Peyer's patch (tissue), 4 donors: ENCODE measurements at places on chromosomes 5 and 9.

GRCh38 chr5:68534131-68534940 is 318.8 kb downstream of the PIK3R1 start:
- no peak overlapping the region for H3K27ac ChIP-seq
- no peak for DNase-seq
- no peaks in the 10 kb centered on the region for H3K36me3 ChIP-seq
- H3K4me3 ChIP-seq = no peak overlapping the region
- H3K4me1 ChIP-seq = no peaks in the 10 kb centered on the region
- no peaks in the 10 kb centered on the region for H3K27me3 ChIP-seq

DNA sequence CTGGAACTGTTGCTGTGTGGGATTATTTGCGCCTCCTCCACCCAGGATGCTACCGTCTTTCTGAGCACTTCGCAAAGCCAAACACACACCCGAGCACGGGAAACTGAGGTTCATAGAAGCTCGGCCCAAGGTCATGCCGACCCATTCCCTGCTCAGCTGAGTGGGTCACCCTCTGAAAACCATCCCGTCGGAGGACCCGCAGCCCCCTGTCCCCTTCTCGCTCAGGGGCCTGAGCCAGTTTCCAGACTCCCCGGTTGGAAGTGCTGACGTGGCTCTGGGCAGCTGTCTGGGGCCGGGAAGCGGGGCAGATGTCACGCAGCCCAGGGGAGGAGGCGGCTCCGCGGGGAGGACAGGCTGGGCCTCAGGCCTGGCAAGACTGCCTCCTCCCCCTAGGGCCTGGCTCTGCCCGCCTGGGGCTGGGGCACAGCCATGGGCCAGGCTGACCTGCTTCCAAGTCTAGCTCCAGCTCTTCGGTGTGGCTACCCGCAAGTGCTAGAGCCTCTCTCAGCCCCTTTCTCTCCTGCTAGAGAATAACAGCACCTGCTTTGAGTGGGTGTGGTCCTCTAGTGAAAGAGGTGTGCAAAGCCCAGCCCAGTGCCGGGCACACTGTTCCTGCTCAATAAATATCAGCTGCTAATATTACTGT is 9.9 kb upstream of the CXXC5 start:
- peaks cover 19% of the 10 kb centered on the region for H3K4me1 ChIP-seq
- H3K36me3 ChIP-seq = no peaks in the 10 kb centered on the region
- peak overlapping the region; percentile 89 for H3K27ac ChIP-seq

DNA sequence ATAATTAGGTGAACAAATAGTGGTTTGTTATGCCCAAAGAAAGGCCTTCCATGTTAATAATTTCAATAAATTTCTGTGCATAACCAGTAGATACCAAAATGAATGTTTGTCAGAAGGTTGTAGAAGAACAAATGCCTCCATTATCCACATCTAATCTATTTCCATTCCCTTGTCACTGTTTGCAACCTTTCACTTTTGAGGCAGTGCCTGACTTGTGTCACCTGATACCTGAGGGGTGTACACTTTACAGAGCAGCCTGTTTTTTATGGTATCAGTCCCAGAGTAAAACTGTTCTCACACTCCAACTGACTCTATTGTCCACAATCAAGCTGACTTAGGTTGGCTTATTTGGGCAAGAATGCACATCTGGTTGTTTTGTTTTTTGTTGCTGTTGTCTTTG is 40.1 kb downstream of the FREM1 start:
- no peaks in the 10 kb centered on the region for H3K36me3 ChIP-seq
- H3K27me3 ChIP-seq = no peaks in the 10 kb centered on the region
- no peak overlapping the region for H3K27ac ChIP-seq
- no peaks in the 10 kb centered on the region for H3K4me1 ChIP-seq

- no peak overlapping the region for H3K4me3 ChIP-seq
- H3K36me3 ChIP-seq = no peaks in the 10 kb centered on the region
These were observed 141.0 kb upstream of the PPP1R26 start for GRCh38 chr9:135338546-135338945.

GRCh38 chr5:145350513-145350912 is 484.6 kb downstream of the PRELID2 start:
- H3K27ac ChIP-seq = no peak overlapping the region
- no peaks in the 10 kb centered on the region for H3K36me3 ChIP-seq
- no peaks in the 10 kb centered on the region for H3K27me3 ChIP-seq
- H3K4me3 ChIP-seq = no peak overlapping the region
- H3K4me1 ChIP-seq = no peaks in the 10 kb centered on the region

GRCh38 chr5:179368126-179368805 is 23.0 kb upstream of the ADAMTS2 start:
- DNase-seq = peak; percentile 40
- H3K27me3 ChIP-seq = no peaks in the 10 kb centered on the region
- H3K4me3 ChIP-seq = no peak overlapping the region
- no peaks in the 10 kb centered on the region for H3K4me1 ChIP-seq

DNA sequence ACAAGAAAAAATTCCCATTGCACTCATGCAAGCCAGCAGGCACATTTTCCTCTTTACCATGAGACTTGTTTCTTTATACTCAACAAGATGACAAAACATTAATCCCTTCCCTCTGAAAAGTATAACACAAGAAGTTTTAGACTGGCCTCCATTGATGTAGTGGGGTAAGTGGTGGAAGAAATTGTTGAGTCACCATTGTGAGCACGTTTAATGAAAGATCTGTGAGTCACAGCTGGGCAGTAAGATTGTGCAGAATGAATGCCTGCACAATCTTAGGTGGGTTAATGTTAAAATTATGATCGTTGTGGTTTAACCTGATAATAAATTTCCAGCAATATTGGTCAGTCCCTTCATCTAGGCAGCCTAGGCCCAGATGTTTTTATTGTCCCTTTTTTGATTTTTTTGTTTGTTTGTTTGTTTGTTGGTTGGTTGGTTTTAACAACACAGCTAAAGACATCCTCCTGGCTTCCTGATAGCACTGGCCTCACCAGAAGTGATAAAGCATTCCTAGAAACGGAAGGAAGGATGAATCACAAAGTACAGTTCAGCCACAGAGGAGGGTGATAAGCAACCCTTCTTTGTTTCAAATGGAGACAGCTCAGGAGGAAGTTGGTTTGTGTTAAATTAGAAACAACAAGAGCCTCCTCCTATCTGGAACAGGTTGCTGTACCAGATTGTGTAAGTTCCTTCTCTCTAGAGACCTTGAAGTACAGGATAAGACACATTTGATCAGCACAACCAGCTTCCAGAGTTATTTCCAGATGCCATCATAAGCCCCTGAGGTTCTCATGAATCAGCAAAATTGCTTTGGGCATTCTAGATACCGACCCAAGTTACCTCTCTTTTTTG is 40.3 kb downstream of the SLC24A2 start:
- DNase-seq = no peak
- no peaks in the 10 kb centered on the region for H3K4me1 ChIP-seq
- no peaks in the 10 kb centered on the region for H3K36me3 ChIP-seq
- no peak overlapping the region for H3K4me3 ChIP-seq
- no peak overlapping the region for H3K27ac ChIP-seq

DNA sequence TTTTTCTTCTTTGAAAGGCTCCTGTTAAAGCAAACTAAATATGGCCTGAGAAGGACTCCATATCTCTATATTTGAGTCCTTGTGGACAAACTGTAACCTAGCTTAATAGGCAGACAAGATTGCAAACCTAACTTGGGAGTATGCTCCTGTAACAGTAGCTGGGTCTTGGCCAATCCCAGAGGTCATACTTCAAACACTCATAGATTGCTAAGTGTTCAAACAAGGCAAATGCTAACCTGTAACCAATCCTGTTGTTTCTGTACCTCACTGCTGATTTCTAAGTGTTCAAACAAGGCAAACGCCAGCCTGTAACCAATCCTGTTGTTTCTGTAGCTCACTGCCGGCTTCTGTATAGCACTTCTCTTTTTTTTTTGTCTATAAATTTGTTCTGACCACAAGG is 50.6 kb upstream of the CLK4 start:
- H3K36me3 ChIP-seq = no peaks in the 10 kb centered on the region
- H3K4me1 ChIP-seq = no peaks in the 10 kb centered on the region
- H3K27ac ChIP-seq = no peak overlapping the region
- DNase-seq = no peak
- H3K27me3 ChIP-seq = no peaks in the 10 kb centered on the region

GRCh38 chr5:123755653-123756317 is 243.8 kb downstream of the CSNK1G3 start:
- no peak overlapping the region for H3K27ac ChIP-seq
- H3K4me1 ChIP-seq = no peaks in the 10 kb centered on the region
- H3K27me3 ChIP-seq = no peaks in the 10 kb centered on the region
- no peaks in the 10 kb centered on the region for H3K36me3 ChIP-seq
- DNase-seq = no peak

DNA sequence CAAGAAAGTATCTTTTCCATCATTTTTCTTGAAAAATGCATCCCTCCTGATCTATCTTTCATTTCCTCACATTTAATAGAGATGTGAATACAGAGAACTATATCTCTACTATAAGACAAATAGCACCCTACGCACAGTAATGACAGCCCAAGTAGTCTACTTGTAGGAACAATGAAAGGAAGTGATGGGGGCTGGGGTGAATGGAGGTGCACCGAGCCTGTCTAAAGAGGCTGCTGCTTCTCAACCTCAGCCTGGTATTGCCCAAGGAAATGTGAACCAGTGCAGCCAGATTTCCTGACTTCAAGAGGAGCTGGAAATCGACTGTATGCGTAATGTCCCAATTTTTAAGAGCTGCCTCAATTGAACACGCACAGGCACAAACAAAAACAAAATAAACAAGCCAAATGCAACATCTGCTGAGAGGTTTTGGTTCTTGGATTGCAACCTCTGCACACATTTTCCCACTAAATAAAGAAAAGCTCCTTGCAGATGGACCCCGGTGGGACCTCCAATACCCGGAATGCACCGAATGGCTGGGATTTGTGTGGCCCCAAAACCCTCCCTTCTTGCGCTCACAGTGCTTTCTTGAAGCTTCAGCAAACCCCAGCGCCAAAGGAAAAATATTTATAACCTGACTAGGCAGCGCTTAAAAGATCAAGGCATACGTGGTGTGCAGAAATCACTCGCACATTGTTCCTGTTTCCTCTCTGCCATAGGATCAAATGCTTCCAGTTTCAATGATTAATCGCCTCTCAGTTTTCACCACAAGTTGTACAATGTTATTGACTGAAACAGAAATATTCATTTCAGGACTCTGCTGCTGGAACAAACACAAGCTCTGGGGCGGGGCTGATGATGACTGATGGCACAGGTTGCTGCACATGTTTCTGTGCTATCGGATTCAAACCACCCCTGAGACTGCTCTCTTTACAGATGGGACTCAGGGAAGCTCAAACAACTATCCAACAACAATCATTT is 68.3 kb downstream of the KCNIP1 start:
- H3K27ac ChIP-seq = no peak overlapping the region
- no peaks in the 10 kb centered on the region for H3K27me3 ChIP-seq
- no peaks in the 10 kb centered on the region for H3K4me1 ChIP-seq
- no peaks in the 10 kb centered on the region for H3K36me3 ChIP-seq
- no peak overlapping the region for H3K4me3 ChIP-seq

- H3K36me3 ChIP-seq = no peaks in the 10 kb centered on the region
- no peak overlapping the region for H3K27ac ChIP-seq
- no peak for DNase-seq
- no peaks in the 10 kb centered on the region for H3K27me3 ChIP-seq
- H3K4me3 ChIP-seq = no peak overlapping the region
- no peaks in the 10 kb centered on the region for H3K4me1 ChIP-seq
These were observed 6.7 kb upstream of the FYB1 start for GRCh38 chr5:39226100-39226451.

- H3K36me3 ChIP-seq = no peaks in the 10 kb centered on the region
- H3K4me3 ChIP-seq = no peak overlapping the region
These were observed 16.4 kb upstream of the PDCD1LG2 start for GRCh38 chr9:5493679-5494511.

DNA sequence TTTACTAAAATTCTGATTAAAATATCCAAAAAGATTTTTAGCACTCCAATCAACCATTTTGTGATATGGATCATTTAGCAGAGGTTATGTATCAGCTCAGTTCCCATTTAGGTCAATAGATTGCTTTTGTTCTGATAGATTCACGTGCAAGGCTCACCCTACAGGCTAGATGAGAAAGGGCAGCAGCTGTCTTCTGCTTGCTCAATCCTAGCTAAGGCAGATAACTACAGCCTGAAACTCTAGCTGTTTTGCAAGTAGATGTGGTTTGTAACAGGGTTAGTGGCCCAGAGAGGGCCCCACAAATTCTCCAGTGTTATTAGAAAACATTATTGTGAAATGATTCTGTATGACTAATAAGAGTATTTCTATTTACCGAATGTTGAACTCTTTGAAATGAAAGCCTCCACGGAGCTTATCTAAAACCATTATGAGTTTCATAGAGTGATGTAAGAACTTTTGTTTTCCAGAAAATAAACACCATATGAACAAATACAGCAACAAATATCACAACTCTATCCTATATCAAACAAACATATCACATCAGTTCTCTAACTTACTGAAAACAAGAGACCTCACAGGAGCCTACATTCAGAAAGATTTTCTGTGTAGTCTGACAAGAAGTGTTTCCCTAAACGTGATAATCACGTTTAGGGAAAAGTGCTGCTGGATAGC is 841.9 kb upstream of the ACO1 start:
- no peak overlapping the region for H3K27ac ChIP-seq
- no peak overlapping the region for H3K4me3 ChIP-seq
- DNase-seq = no peak
- H3K4me1 ChIP-seq = no peaks in the 10 kb centered on the region
- H3K36me3 ChIP-seq = no peaks in the 10 kb centered on the region

GRCh38 chr9:21428235-21428634 is 12.0 kb upstream of the IFNA1 start:
- H3K4me1 ChIP-seq = no peaks in the 10 kb centered on the region
- no peak overlapping the region for H3K4me3 ChIP-seq
- no peaks in the 10 kb centered on the region for H3K27me3 ChIP-seq
- H3K36me3 ChIP-seq = no peaks in the 10 kb centered on the region
- H3K27ac ChIP-seq = no peak overlapping the region
- DNase-seq = no peak

DNA sequence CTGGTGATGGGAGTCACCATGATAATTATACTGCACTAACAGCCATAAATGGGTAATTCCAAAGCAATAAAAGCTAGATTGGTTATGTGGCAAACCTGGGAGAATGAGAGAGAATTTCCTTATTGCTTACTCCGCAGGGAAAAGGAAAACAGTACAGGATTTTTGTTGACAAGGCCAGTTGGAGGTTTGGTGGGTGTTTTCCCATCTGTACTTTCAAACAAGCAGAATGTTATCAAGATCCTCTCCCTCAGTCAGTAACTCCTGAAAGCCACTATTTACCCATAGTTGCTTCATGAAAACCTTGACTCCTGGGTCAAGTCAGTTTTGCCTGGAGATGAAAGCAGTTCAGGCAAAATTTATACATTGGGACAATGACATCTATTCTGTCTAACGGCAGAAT is 26.4 kb downstream of the IL9 start:
- H3K4me3 ChIP-seq = no peak overlapping the region
- H3K27me3 ChIP-seq = no peaks in the 10 kb centered on the region
- H3K36me3 ChIP-seq = no peaks in the 10 kb centered on the region
